Calu3 (cell line): ENCODE measurements at places on chromosomes 5 and 9. TPM values are rescaled to one million over a fixed set of nuclear protein-coding genes. Genes with fewer than 3 reads are reported as not detected.

Gene AJM1
- total RNA-seq = 2.9 and 3.2 TPM in 2 replicates

Gene QRFP
- total RNA-seq = not detected in 2 replicates

Gene PCDHAC1
- 2.8 and 3.7 TPM in 2 replicates for total RNA-seq

Gene MYOT
- not detected in 2 replicates for total RNA-seq

Gene FAXDC2
- not detected in 2 replicates for total RNA-seq

Gene CDH9
- not detected in 2 replicates for total RNA-seq

Gene TYRP1
- not detected in 2 replicates for total RNA-seq

Gene TRIM41
- 33.5 and 34.2 TPM in 2 replicates for total RNA-seq

Gene ZNF883
- 2.0 and 2.2 TPM in 2 replicates for total RNA-seq

GRCh38 chr5:135644816-135645215 lies 66.0 kb upstream of the CXCL14 start:
- DNase-seq = no peak

DNA sequence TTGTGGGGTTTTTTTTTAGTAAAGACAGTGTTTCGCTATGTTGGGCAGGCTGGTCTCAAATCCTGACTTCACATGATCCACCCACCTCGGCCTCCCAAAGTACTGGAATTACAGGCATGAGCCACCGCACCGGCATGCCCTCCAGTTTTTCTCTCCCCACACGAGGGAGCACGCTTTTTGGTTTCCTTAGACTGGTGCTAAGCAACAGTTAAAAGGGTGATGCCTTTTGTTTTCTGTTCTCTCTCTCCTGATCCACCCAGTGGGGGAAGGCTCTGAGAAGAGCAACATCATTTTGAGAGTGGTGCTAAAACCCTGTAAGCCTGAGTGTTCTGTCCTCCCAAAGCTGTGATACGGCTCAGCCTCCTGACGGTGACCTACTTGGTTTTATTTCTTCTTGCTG lies 146.6 kb downstream of the MAN2A1 start:
- DNase-seq = no peak

DNA sequence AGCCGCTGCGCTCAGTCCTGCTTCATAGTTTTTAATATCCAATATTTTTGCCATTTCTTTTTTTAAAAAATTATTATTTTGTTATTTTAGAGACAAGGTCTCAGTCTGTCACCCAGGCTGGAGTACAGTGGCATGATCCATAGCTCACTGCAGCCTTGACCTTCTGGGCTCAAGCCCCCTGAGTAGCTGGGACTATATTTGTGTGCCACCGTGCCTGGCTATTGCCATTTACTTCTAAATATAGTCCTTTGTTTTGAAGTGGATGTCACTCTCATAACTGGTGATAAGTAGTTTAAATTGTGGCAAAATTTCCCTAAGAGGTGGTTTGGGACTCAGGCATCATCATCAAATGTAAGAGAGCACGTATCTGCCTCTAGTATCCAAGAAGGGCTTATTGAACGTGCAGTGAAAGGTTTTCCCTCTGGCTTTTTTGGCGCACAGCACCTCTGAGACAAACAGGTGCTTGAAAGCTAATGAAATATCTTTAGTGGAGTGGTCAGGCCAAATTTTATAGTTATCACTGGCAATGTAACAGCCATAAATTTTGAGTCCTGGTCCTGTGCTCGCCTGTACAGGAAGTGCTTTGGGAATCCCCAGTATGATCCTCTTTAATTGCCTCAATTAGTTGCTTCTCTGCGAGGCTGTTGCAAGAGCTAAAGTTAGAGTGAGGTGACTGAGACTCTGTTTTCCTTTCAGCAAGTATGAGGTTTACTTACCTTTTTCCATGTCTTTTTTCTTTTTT lies 14.8 kb downstream of the STXBP1 start:
- no peak for DNase-seq

GRCh38 chr5:170306381-170306831 lies 8.8 kb upstream of the LCP2 start:
- DNase-seq = no peak

GRCh38 chr9:69619233-69619632 lies 52.9 kb downstream of the APBA1 start:
- no peak for DNase-seq

DNA sequence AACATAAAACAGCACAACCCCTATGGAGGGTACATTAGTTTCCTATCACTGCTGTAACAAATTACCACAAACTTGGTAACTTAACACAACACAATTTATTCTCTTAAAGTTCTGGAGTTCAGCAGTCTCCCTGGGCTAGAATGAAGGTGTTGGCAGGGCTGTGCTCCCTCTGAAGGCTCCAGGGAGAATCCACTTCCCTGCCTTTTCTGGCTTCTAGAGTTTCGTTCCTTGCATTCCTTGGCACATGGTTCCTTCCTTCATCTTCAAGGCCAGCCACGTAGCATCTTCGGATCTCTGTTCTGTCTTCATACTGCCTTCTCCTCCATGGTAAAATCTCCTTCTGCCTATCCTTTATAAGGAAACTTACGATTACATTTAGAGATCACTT lies 25.0 kb upstream of the GSN start:
- DNase-seq = no peak

- DNase-seq = peak; percentile 37
Measured at GRCh38 chr5:120655828-120656435, 191.8 kb downstream of the PRR16 start.

- no peak for DNase-seq
Measured at GRCh38 chr9:120528327-120528726, 51.6 kb downstream of the CDK5RAP2 start.

- DNase-seq = no peak
Measured at GRCh38 chr9:109319626-109320241, 1.1 kb downstream of the EPB41L4B start.

- DNase-seq = no peak
Measured at GRCh38 chr9:111158363-111158762, 120.1 kb upstream of the LPAR1 start.

- DNase-seq = no peak
Measured at GRCh38 chr5:139016186-139016585, 141.1 kb upstream of the LRRTM2 start.

DNA sequence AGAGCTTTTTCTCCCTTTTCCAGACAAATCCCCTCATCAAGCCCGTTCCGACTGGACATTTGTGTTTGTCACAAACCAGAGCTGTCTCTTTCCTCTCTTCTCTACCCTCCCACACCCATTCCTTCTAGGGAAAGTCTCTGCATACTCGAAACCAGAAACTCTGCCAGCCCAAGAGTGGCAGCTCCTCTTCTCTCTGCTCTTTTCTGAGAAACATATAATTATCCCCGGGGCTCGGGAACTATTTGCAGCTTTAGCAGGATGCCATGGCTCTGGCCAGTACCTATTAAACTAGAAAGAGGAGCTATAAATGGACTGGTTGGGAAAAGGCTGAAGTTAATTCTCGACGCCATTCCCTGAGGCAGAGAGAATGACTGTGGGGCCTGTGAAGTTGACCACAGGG lies 82.6 kb downstream of the SH3PXD2B start:
- DNase-seq = no peak
